ENCODE measurements at places on chromosomes 12 and 14.

- peak; percentile 64 for DNase-seq
Observed at GRCh38 chr14:24430143-24430681, 458 bp downstream of the KHNYN start.

DNA sequence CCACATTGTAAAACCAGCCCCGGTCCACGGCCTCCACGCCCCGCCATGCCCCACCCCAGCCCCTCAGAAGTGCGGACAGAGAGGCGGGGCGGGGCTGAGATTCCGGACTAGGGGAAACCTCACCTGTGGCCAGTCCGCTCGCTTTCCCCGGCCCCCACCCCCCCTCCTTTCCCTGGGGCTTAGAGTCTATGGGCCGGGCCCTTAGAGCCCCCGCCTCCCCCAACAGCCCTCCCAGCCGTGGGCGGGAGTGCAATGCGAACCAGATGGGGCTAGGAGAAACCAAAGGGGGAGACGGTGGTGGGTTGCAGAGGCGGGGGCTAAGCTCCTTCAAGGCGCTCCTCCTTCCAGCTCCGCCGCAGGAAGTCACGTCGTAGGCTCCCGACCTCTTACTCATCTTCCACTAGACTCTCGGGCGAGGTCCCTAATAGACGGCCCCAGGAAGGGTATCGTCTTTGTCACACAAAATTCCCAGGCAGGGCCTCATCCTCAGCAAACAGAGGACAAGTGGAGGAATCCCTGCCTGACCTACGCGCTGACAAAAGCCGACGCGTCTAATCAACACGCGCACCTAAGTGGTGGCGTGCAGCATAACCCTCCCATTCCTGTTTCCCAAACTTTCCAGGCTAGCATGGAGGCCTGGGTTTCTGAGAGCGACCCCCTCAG is 1.1 kb upstream of the NAB2 start:
- no peak for DNase-seq

DNA sequence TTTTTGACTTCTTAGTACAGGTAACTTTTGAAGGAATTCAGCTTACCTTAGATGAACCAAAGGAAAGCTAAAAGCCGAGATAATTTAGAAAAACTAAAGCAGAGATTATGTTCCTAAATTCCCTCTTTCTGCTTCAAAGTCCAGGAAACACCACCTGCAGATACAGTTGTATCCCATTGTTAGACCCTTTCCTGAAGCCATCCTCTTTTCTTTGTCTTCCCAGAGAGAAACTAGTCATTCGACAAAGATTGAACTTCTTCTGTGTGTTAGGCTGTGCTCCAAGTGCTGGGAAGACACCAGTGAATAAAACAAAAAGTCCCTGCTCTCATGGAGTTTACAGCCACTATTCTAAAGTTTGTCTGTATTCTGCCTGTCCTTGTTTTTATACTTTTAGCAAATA is 29.3 kb downstream of the PPM1A start:
- no peak for DNase-seq

- DNase-seq, result no peak
Observed at GRCh38 chr12:11661491-11662089, 12.1 kb downstream of the ETV6 start.

- no peak for DNase-seq
Observed at GRCh38 chr12:33560653-33561208, 121.1 kb upstream of the SYT10 start.

DNA sequence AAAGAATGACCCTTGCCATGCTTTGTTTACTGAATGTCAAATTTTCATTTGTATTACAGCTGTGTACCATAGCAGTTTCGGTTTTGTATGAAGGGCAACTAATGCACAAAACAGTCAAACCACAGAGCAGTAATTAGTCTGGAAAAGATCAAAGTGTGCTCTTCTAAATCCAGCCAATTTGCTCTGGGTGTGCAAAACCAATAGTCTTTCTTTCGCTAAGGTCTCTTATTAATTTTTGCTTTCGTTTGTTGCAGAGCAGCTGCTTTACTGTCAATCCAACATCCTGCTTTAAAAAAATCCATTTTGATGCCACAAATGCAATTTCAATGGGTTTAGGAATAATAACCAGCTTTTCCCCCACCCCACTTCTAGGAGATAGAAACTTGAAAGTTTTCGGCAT is 114.2 kb downstream of the BRMS1L start:
- no peak for DNase-seq
